Bone marrow (tissue), 2 donors: ENCODE measurements at places on chromosomes 6 and 20.

- no peak for DNase-seq
Measured at GRCh38 chr6:109447878-109448555, 7.5 kb downstream of the SMPD2 start.

- no peak for DNase-seq
Measured at GRCh38 chr6:14361956-14362587, 244.5 kb downstream of the CD83 start.

DNA sequence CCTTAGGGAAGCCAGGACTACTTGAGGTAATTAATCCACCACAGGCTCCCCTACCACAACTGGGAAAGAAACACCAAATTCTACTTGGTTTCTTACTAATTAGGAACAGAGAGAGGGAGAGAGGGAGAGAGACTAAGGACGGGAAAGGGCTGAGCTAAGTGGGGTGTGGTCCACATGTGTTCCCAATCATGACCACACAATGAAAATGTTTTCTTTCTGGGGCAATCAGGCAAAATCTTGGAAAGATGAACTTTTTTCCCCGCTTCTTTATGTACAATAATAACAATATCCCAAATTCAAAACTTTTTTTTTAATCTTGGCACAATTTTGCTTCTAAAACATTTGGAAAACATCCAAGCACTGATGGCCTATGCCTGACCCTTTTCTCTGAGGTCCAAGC lies 734.4 kb downstream of the MAFB start:
- DNase-seq = no peak

GRCh38 chr20:63966944-63967322 lies 2.8 kb downstream of the ZNF512B start:
- no peak for DNase-seq

- no peak for DNase-seq
Measured at GRCh38 chr20:1811621-1812498, 83.3 kb upstream of the SIRPA start.
